Anterior cingulate cortex (tissue), 58 donors: ENCODE measurements at places on chromosomes 2 and 18.

DNA sequence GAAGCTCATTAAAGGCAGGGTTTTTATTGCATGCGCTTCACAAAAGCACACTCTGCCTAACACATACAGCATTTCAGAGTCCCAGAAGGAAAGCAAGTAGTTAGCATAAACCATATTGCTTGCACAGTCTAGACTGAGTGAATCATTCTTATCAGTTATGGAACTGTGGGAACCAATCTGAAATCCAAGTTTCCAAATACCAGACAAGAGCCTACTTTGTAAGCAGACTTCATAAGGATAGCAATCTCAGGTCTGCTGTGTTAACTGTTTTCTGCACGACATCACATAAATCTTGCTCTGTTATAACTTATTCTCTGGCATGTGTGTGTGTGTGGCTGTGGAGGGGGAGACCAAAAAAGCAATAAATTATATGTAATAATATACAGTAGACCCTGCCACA, 608.1 kb upstream of the REG3G start:
- no peak for DNase-seq

GRCh38 chr18:13036622-13037320, 45.6 kb downstream of the CEP192 start:
- DNase-seq, result no peak

- no peak for DNase-seq
These were observed 1.3 kb downstream of the TWIST2 start for GRCh38 chr2:238848976-238849853.

- DNase-seq, result no peak
These were observed 28.6 kb downstream of the ARID5A start for GRCh38 chr2:96565111-96565510.

GRCh38 chr2:109264595-109265328, 135.8 kb downstream of the SH3RF3 start:
- DNase-seq, result no peak

DNA sequence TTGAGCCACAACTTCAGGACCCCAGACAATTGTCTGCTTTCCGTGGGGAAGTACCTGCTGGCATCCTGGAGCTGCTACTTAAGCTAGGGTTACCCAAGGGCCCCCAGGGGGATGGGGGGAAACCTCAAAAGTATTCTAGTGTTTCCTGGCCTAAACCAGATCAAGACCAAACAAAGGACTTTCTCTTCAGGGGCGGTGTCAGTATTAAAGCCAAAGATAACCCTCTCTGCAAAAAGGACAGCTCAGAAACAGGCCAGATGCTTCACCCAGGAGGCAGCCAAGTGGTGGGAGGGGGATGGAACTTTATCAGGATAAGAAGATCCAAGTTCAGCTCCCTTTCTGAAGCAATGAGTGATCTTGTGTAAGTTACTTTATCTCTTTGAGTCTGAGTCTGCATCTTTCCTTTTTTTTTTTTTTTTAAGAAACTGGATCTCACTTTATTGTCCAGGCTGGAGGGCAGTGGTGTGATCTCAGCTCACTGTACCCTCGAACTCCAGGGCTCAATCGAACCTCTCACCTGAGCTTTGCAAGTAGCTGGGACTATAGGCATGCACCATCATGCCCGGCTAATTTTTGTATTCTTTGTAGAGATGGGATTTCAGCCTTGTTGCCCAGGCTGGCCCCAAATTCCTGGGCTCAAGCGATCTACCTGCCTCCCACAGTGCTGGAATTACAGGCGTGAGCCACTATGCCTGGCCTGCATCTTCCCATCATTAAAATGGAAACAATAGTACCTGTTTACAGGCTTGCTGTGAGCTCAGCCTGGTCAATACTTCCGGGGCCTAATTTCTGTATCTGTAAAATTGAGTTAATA, 151.8 kb upstream of the PTPRM start:
- DNase-seq, result no peak

- DNase-seq, result no peak
These were observed 7.9 kb upstream of the CETN1 start for GRCh38 chr18:572091-572830.
